ENCODE measurements at places on chromosomes 4 and X.

DNA sequence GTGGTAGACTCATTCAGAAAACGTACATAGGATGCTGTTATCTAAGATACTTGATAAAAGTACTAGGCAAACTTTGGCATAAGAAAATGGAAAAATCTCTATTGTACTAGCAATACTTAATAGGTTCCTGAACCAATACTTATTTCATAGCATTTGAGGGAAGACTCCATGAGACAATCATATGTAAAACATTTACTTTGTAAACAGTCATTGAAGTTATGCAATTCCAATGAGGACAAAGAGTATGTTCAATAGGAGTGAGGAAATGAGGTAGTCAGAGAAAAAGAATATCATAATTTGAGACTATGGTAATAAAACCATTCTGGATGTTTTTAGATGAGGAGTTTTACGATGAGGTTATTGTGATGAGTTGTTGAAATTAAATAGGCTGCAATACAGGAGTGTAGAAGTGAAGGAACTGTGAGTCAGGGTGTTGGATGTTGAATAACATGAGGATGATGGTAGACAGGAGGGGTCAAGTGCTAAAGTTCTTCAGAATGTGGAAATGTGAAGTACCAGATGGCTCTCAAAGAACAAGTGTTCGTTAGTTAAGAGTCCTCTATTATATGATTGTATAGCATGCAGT is 397.9 kb downstream of the PPP3CA start:
- no peak for DNase-seq

- no peak for DNase-seq
Observed at GRCh38 chrX:42946544-42947194, 168.7 kb upstream of the PPP1R2C start.

DNA sequence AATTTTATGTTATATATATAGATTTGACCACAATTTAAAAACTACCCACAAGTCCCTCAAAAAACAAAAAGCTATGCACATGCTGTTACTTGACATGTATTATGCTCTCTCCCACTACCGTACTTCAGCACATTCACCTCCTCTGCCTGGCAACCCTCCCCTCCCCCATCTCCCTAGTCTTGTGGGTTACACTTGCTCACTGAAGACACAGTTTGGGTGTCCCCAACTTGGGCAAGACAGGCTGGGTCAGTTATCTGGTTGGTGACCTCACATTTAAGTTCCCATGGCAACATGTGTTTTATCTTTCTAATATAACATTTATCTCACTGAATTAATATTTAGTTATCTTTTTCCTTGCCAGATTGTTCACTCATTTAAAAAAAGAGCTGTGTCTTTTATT is 32.7 kb downstream of the SEC24D start:
- no peak for DNase-seq

GRCh38 chr4:164204434-164204833 is 549.5 kb upstream of the SMIM31 start:
- no peak for DNase-seq

DNA sequence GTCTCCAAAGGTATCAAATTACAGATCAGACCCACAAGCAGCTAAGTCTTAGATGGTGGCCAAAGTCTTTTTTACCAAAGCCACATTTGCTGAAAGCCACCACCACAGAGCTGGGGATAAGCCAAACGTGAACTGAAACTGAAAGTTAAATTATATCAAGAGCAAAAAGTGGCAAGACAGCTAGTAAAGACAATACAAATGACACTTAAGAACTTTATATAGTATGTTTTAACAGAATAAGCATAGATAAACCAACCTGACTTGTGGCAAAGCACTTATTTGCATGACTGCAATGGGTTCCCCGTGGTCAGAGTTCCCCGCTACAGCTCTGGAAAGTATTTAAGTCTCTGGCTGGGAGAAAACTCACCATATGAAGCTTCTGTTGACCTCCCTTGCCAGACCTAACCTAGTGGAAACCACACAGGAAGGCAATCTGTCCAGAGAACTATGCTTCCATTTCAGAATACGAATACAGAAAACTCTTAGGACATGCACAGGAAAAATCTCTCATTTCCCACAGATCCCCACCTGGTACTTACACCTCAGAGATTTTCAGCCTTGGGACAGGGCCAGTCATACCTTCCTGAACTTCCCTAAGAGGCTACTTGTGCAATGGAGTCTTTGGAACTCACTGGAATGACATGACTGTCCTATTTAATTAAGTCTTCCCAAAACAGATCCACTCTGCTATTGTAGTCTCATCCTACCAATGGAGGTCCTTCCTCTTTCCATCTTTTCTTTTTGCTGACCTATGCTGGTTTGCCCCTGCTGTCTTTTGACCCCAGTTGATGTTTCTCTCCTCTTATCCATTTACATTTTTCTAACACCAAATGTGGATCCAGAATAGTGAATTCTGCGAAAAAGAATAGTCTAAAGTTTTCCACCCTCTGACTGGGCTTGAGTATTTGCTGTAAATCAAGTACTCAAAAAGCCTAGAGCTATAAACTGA is 225.1 kb downstream of the NR3C2 start:
- DNase-seq, result peak; percentile 7

DNA sequence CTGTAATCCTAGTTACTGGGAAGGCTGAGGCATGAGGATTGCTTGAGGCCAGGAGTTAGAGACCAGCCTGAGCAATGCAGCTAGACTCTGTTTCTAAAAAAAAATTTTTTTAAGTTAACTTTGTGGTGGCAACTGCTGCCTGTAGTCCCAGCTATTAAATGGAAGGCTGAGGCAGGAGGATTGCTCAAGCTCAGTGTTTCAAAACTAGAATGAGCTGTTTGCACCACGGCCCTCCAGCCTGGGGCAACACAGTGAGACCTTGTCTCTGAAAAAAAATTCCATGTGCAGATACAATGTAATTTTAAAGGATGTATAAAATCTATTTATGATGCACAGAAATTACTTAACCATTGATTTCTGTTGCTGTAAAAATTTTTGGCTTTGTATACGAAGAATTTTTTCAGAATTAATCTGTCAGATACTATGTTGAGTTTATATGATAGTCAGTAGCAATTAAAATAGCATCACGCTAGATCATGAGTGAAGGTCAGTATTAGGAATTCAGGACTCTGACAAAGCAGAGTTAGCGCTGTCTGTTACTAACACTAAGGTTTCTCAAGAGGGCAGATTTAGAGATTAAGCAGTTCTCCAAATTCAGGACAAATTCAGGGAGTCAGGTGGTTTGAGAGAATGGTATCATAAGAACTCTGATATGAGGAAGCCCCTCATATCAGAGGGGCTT is 8.3 kb upstream of the AGA start:
- DNase-seq, result no peak
